ENCODE measurements at places on chromosomes 2 and 18. TPM values are rescaled to one million over a fixed set of nuclear protein-coding genes. Genes with fewer than 3 reads are reported as not detected.

GRCh38 chr2:101145406-101145805, 5.8 kb downstream of the TBC1D8 start:
- DNase-seq, result no peak

DNA sequence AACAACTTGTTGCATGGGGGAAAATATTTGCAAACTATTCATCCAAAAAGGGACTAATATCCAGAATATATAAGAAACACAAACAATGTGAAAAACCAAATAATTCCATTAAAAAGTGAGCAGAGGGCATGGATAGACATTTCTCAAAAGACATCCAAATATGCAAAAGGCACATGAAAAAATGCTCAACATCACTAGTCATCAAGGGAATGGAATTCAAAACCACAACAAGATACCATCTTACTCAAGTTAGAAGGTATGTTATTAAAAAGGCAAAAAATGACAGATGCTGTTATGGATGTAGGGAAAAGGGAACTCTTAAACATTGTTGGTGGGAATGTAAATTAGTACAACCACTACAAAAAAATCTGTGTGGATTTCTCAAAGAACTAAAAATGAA, 396.5 kb downstream of the CCDC85A start:
- DNase-seq, result no peak

DNA sequence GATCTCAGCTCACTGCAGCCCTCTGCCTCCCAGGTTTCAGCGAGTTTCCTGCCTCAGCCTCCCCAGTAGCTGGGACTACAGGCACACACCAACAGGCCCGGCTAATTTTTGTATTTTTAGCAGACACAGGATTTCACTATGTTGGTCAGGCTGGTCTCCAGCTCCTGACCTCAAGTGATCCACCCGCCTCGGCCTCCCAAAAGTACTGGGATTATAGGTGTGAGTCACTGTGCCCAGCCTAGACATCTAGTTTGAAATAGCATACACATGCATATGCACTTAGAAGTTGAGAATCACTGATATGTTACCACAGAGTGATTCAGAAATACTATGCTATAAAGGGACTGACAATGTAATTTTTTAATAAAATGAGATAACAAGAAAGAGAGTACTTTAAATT, 69.8 kb upstream of the CDKL4 start:
- DNase-seq, result no peak

DNA sequence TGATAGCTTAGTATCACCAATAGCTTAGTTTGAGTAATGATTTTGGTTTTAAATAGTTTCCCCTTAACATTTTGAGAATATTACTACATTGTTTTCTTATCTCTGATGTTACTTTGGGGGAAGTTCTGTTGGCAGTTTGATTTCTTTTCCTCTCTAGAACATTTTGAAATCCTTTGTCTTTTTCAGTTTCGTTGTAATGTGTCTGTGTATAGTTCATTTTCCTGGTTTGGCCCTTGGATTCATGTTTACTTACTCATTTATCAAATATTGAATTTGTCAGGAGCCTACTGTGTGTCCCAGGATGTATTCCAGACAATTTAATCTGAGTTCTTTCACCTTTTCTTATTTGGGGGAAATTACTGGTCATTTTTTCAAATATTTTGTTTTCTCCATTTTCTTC, 16.7 kb downstream of the ANKRD12 start:
- DNase-seq, result no peak

DNA sequence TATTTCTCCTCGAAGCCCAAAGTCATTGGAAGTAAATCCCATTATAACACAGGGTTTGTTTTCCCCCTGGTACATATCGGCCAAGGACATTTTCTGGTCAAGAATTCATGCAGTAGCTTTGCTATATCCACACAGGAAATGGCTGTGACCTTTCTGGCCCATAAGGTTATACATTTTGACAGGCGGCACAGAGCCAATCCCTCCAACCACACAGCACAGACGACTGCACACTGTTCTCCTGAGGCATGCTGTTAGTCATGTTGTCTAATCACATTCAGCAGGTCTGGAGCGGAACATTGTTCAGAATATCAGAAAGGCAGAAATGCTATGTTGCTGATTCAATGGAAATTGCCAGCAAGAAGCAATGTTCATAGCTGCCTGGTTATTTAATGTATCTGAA, 742.3 kb upstream of the SLC8A1 start:
- DNase-seq, result no peak

DNA sequence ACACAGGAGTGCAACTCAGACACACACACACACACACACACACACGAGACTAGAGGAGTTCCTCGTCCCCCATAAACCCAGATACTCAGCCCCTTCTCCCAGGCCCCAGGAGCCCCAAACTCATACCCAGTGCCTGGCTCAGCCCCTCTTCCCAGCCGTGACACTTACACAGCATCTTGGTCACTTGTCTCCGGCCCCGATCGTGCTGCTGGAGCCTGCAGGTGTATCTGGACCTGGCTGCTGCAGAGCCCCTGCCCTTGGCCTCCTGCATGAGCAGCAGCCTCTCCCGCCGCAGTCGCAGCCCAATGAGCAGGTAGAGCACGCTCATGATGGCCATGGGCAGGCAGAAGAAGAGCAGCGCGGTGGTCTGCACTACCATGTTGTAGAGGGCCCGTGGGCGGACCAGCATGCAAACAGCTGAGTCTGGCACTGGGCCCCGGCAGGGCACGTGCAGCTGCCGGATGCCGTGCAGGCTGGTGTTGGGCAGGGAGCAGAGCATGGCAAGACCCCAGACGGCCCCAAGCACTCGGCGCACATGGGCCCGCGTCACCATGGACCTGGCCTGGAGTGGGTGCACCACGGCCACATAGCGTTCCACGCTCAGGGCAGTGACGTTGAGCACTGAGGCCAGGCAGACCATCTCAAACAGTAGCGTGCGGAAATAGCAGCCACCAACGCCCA, 2.1 kb downstream of the NMUR1 start:
- DNase-seq, result peak; percentile 65

Gene DCDC2C
- total RNA-seq, result not detected

GRCh38 chr2:55403256-55403998, 16.2 kb downstream of the CCDC88A start:
- no peak for DNase-seq

DNA sequence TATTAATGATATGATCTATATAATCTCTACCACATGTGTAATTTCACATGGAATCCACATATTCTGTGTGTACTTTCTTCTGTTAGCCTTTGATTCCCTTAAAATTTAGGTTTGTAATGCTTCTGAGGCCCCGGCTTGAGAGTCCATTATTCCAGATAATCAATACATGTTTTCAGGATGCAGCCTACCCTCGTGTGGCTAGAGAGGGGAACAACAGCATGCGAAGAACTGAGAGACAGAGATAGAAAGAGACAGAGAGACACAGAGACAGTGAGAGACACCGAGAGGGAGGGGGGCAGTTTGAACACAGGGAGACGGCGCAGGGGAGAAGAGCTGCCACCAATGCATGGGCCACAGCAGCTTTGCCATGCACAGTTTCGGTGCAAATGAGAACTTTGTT, 185.4 kb downstream of the SNTG2 start:
- DNase-seq, result no peak

Gene TTC39C
- 14.8 TPM for total RNA-seq

Gene GALNT13
- 5.8 TPM for total RNA-seq

- DNase-seq, result peak; percentile 73
Observed at GRCh38 chr18:32049393-32050171, 31.0 kb downstream of the RNF125 start.

Gene PSMG2
- total RNA-seq, result 60.5 TPM

- DNase-seq, result no peak
Observed at GRCh38 chr2:161975062-161975812, 98.8 kb downstream of the DPP4 start.

DNA sequence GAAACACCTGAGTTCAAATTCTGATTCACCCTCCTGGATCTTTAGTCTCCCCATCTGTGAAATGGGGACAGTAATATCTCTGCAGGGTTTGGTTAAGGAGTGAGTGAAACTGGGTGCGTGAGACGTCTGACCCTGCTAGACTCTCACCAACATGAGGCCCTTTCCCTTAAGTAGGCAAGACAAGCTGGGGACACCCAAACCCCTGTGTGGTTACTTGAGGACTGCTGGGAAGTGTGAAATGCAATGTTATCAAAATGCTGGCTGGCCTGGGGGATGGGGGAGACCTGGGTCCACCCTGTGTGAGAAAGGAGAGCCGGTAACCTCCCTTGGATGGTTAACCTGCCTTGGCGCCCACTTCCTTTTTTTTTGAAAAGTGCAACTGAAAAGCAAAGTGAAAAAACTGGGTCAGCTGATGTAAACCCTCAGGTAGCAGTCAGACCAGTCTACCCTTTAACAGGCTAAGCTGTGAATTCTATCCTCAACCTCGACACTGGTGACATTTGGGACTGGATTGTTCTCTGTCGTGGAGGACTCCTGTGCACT, 82.3 kb downstream of the INPP5D start:
- DNase-seq, result no peak
